LHCN-M2 (cell line): ENCODE measurements at places on chromosomes 2 and 18.

DNA sequence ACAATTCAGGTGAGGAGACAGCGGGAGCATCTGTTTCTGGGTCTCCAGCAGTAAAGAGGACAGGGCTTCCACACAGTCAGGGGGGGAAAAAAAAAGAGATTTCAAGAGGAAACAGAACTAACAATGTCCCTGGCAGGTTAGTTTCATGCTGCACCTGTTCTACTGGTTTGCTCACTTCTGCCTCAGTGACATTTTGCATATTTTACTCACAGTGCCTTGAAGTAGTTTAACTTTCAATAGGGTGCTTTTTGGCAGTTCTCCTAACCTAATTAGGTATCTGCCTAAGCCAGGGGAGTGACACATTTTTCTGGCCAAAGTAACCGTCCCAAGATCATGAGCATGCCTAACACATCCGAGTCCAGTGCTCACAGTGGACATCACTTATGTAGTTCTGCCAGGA, 109.0 kb upstream of the ALK start:
- DNase-seq, result no peak

- no peak for DNase-seq
These were observed 50.3 kb downstream of the SERPINB8 start for GRCh38 chr18:64019922-64020756.

- DNase-seq, result no peak
These were observed 87.1 kb downstream of the TNS1 start for GRCh38 chr2:217915706-217916105.

DNA sequence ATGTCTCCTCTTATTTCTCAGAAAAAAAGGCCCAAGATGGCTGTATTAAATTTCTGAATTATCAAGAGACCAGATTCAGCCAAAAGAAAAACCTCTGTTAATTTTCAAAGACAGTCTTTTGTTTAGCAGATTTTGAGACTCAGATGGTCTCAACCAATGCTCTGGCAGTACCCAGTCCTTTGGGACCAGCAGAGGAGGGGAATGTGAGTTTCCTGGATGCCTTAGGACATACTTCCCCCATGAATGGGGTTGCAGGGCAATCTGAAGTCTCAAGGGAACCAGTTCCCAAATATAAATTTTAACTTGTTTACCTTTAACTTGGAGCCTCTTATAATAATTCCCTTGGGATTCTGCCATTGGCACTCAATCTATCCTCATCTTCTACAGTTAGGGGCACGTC, 107.8 kb upstream of the ZNF521 start:
- no peak for DNase-seq

GRCh38 chr2:231270221-231271114, 72.0 kb downstream of the ARMC9 start:
- DNase-seq, result no peak
